Osteoblast (primary cell): ENCODE measurements at places on chromosomes 5 and 9. TPM values are rescaled to one million over a fixed set of nuclear protein-coding genes. Genes with fewer than 3 reads are reported as not detected.

SCGB3A2 gene
- total RNA-seq = not detected in 2 replicates

- DNase-seq = peak; percentile 69
- H3K27me3 ChIP-seq = peaks cover 17% of the 10 kb centered on the region
- H3K27ac ChIP-seq = no peak overlapping the region
- H3K4me3 ChIP-seq = no peak overlapping the region
- peaks cover 2% of the 10 kb centered on the region for H3K4me1 ChIP-seq
These were observed 4.4 kb upstream of the CEP72 start for GRCh38 chr5:607541-608428.

GRCh38 chr9:125635888-125636287 lies 71.1 kb downstream of the MAPKAP1 start:
- DNase-seq = no peak
- H3K27me3 ChIP-seq = no peaks in the 10 kb centered on the region
- no peak overlapping the region for H3K27ac ChIP-seq
- H3K4me3 ChIP-seq = no peak overlapping the region

WWC1 gene
- 0.88 and 1.4 TPM in 2 replicates for total RNA-seq

DNA sequence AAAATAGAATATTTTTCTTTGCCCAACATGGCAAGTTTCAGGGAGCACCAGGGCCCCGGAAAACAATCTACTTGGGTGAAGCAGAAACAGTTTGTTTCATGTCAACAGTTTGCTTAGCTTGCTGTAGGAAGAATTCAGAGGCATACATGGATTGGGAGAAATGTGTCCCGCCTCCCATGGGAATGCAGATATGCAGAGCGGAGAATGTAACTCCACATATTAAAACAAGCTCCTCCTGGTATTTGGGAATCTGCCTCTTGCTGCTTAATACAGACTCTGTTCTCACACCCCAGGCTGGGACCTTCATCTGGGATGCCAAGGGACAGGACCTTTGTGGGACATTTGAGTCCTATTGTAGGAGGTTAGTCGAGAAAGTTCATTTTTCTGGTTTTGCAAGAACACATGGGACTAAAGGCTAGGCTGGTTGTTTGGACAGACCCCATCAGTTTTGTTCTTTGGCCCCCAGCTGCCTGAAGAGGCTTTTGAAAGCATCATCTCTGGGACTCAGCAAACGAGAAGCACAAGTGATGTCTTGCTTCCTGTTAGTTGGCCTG lies 220.5 kb upstream of the ADRA1B start:
- no peaks in the 10 kb centered on the region for H3K4me1 ChIP-seq
- H3K27ac ChIP-seq = no peak overlapping the region
- DNase-seq = no peak
- no peaks in the 10 kb centered on the region for H3K27me3 ChIP-seq

DNA sequence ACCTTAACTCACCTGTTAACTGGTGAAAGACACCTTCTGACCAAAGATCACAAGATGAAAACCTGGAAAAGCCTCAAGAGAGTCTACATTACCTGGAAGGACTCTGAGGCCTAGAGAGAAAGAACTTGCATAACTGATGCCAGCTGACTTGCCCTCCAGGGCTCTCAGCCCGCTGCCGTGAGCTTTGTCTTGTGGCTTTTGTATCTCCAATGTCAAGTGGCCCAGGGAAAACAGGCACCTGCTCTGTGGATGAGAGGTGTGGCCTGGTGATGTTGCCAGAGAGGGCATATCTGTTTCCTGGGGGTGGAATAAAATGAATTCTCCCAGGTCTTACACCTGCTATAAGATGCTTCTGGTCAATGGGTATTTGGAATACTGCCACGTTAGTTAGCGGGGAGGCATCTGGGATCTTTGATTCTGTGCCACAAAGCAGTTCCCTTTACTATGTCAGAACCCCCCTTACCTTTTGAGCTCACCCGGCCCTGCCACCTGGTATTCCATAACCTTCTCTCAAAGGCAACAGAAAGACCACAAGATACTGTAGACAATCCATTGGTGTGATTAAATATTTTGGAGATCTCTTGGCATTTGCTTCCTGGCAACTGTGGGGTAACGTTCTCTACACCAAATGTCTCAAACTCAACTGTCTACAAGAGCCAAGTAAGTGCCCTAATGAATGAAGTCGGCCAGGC lies 54.9 kb upstream of the N4BP3 start:
- no peak for DNase-seq
- H3K36me3 ChIP-seq = no peaks in the 10 kb centered on the region
- H3K27ac ChIP-seq = no peak overlapping the region
- peaks cover 5% of the 10 kb centered on the region for H3K27me3 ChIP-seq

LCN9 gene
- not detected in 2 replicates for total RNA-seq

C5orf46 gene
- total RNA-seq = not detected in 2 replicates

GRCh38 chr9:129885018-129885669 lies 49.9 kb downstream of the USP20 start:
- H3K27ac ChIP-seq = no peak overlapping the region
- H3K36me3 ChIP-seq = peaks cover 9% of the 10 kb centered on the region
- H3K4me3 ChIP-seq = peak overlapping the region; percentile 49
- peak; percentile 54 for DNase-seq
